ENCODE measurements at places on chromosomes 1 and 21.
A peak's percentile ranks its signal among the peaks of the same experiment; 100 is the strongest.

DNA sequence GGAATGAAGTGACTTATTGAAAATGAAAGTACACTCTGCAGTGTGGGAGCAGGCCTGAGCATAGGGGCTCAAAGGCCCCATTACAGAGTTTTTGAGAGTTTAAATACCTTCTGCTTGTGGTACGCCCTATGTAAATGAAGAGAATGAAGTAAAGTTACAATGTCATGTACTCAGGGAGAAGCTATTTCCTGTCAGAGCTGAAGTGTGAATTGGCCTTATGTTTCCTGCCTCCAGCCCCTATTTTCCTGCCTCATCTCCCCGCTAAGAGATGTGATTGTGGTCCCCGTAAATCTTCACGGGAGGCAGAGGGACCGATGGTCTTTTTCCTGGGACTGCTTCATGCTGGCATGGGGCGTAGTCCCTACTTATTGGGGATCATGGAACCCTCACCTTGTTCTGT, 2.5 kb upstream of the ZNF683 start:
- peak; percentile 47 for DNase-seq

GRCh38 chr1:39969048-39969447, 14.1 kb downstream of the MFSD2A start:
- peak; percentile 35 for DNase-seq

GRCh38 chr1:208979776-208980175, 603.7 kb upstream of the CAMK1G start:
- peak; percentile 6 for DNase-seq

DNA sequence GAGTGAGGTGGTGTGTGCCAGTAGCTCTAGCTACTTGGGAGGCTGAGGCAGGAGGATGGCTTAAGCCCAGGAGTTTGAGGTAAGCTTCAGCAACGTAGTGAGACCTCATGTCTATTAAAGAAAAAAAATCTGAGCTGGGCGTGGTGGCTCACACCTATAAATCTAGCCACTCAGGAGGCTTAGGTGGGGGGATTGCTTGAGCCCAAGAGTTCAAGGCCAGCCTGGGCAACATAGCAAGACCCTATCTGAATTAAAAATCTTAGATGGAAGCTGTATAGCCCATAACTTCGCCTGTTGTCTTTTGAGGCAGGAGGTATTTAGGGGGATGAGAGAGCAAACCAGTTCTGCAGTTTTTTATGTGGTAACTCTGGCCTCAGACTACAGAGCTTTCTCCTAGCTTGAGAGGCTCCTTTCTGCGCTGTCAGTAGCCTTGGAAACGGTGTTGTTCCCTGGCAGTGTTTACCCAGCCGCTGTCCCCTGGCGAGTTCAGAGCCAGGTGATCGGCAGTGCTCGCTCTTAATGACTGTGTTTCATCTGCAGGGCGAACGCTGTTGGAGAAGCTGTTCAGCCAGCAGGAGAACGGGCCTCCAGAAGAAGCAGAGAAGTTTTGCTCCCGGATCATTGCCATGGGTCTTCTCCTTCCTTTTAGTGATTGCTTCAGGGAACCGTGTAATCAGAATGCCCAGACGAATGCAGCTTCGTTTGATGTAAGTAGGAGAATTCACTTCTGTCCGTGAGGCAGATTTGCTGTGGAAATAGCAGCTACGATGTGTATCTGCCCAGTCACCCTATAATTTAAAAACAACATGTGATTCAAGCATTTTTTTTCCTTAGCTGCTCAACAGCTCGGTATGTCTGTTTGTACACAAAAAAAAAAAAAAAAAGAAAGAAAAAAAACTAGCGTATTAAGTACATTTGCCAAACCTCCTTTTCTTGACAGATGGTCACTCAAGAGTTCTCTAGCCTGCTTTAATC, 31.2 kb downstream of the FMN2 start:
- no peak for DNase-seq

DNA sequence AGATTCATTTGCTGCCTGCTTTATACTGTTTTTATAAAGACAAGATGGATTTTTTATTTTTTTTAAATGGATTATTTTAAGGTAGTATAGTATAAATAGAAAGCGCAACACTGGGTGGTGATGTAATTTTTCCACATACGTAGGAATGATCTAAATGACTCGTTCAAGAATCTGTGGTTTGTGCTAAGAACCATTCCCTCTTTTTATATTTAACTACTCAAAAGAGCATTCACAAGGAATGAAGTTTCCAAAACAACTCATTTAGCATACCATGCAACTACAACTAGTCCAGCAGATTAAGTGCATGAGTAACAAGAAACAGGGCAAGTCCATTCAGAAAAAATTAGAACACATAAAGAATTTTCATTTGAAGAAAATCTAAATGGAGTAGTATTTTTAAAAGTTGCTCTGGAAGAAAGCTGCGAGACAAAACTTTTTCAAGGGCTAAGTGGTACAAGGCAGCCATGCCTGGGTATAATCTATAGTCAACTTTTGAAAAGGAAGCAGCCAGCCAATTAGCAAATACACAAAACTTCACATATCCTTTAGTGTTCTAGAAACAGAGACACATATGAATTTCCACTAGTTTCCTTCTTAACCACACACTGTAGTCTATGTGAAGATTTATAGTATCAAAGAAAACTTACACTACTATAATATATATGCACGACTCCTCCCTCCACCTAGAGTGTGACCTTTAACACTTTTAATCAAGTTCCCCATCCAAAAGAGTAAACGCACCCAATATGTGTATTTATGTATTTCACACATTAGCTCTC, 23.4 kb downstream of the GTF2B start:
- DNase-seq, result peak; percentile 37

DNA sequence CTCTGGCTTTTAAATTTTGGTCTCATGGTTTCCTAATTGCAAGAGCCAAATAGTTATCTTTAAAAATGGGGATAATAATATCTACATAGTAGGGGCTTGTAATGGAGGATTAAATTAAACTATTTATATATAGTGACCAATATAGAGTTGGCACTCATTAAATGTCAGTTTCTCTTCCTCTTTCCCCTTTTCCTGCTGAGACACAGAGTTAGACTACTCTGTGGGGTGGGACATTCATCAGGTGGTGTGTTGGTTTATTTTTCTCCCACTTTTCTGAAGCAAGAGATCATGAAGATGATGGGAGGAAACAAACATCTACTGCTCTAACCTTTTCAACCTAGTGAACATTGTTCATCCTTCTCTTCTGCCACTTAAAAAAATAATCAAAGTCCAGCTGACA, 17.3 kb upstream of the RAP1A start:
- no peak for DNase-seq

- DNase-seq, result no peak
These were observed 206.3 kb downstream of the OMA1 start for GRCh38 chr1:58340185-58340584.

- no peak for DNase-seq
These were observed 16.3 kb downstream of the LRRC71 start for GRCh38 chr1:156936721-156937220.

DNA sequence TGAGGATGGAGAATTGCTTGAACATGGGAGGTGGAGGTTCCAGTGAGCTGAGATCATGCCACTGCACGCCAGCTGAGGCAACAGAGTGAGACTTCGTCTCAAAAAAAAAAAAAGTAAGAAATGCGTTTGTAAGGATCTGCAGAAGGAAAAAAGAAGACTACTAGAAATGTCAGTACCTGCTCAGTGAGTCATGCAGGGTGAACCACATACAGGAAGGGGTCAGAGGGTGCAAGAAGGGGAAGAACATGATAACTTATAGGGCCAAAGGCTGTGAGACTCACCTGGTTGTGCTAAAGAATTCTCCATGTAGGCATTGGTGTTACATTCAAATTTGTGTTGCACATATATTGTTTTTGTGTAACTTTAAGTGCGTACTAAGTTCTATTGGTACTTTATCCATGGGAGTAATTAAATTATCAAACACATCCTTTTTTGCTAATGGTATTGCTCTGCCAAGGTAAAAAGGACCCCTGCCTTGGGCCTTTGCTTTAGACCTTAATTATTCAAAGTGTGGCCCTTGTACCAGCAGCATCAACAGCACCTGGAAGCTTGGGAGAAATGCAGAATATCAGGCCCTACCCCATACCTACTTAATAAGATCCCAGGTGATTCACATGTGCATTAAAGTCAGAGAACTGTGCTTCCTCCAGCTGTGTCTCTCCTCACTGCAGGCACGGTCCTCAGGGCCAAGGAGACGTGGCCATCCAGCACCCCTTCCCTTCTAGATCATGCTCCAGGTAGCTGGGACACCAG, 96.4 kb upstream of the PPP2R5A start:
- DNase-seq, result no peak

- no peak for DNase-seq
These were observed at the start of gene HOOK1 for GRCh38 chr1:59814901-59815825. Gene HOOK1 (plus strand): TSS chr1:59814949. CDS start chr1:59815118, 169 bp downstream.

- no peak for DNase-seq
These were observed 378.5 kb downstream of the PLPP3 start for GRCh38 chr1:56200896-56201295.

GRCh38 chr1:17653728-17654351, 101.3 kb upstream of the ACTL8 start:
- peak; percentile 36 for DNase-seq

- no peak for DNase-seq
These were observed 11.6 kb downstream of the HHAT start for GRCh38 chr1:210340311-210340710.

- DNase-seq, result no peak
These were observed 136.7 kb downstream of the ADSS2 start for GRCh38 chr1:244314921-244315559.

- no peak for DNase-seq
These were observed 1239.3 kb downstream of the MRPL39 start for GRCh38 chr21:24367936-24368335.

DNA sequence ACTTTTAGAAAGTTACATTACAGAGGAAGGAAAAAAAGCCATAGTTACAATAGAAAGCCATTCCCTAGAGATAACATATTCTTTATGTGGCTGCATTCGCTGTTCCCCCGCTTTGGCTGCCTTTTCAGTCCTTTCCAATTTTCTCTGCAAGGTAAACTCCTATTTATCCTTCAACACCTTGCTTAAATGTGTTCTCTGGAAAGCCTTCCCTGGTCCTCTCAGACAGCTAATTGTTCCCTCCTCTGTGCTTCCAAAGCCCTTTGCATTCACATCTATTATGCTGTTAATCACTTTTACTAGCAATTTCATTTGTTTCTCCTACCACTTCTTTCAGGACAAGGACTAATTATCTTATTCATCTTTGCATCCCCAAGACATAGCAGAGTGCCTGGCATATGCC, 1.6 kb downstream of the PHC2 start:
- DNase-seq, result no peak

- no peak for DNase-seq
These were observed 30.5 kb downstream of the TMEM53 start for GRCh38 chr1:44643721-44644334.

GRCh38 chr1:234611225-234611846, 1.4 kb upstream of the IRF2BP2 start:
- peak; percentile 88 for DNase-seq

DNA sequence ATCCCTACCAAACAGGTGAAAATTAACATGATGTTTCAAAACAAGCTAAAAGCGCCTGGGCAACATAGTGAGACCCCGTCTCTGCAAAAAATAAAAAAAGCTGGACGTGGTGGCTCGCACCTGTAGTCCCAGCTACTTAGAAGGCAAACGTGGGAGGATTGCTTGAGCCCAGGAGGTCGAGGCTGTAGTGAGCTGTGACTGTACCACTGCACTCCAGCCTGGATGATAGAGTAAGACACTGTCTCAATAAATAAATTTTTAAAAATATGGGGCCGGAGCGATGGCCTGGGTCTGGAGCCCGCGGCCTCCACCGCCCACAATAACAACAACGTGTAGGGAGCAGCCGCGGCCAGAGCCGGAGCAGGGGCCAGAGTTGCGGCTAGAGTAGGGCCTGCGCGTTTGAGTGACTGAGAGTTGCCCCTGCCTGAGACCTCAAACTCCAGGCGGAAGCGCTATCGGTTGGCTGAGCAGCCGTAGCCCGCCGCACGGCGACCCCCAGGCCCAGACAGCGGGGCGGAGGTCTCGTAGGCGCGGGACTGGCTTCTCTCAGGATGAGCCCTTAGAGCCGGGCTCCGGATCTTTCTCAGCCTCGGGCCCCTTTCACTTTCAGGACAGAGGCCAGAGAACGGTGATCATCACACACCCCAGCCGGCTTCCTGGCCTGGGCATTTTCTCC, 41.4 kb downstream of the ZMYM1 start:
- peak; percentile 25 for DNase-seq

GRCh38 chr1:206794294-206794908, 22.1 kb upstream of the IL10 start:
- DNase-seq, result no peak

DNA sequence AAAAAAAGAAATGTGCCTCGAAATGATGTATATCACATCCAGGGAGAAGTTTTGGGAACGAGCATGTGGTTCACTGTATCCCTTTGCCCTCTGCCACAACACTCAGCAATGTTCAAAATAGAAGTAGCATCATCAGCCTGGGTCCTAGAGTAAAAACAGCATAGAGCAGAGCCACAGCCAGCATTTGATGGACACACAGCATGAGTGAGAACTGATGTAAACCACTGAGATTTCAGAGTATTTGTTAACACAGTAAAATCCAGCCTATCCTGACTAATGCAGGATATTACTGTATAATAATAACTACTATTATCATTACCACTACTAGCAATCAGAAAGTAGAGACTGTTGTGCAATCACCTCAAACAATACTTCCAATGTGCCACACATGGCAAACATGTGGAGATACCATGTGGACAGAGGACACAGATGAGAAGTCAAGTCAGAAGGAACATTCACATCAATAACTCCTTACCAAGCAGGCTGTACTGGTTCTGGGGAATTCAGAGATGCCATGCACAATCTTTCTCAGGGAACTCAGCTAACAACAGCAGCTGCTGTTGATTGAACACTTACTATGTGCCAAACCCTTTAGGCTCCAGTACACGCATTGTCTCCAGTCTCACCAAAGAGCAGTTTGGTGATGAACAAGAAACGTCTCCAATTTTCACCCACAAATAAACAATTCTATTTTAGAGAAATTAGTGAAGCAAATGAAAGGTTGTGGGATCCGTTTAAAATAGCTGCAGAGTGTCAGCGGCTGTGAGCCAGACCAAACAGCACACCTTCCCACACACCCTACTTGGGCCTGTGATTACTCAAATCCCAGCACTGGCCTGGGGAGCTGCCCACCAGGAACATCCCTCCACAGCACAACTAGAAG, 16.6 kb upstream of the GFI1 start:
- no peak for DNase-seq

DNA sequence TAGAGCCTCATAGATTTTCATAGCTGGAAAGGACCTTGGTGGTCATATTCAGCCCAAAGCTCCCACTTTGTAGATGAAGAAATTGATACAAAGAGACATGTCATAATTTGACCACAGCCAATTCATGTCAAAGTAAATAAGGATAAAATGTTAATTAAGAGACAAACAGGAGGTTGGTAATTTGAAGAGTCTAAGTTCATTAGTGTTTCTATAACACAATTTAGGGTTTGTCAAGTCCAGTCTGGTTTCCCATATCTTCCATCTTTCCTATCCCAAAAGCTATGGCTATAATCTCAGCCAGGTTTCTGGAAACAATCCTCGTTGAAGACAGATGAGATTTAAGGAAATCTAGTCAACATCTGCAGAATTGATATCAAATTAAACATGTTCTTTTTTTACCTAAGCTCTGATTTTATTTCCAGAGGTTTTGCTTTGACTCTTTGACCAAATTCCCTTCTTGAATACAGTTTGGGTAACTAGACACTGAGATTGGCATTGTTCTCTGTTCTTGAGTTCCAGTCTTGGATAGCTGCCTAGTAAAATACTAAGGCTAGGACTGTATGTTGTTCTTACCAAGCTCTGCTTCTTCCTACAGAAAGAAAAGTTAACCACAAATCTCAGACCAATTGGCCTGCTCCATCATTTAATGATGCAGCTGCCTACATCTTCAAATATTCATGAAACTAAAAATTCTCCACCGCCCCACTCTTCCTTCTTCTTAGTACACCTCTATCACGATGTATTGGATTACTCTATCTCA, 62.0 kb downstream of the SLC44A5 start:
- DNase-seq, result no peak

GRCh38 chr21:33022828-33023573, 2.7 kb upstream of the OLIG2 start:
- DNase-seq, result no peak
